Keratinocyte (primary cell): ENCODE measurements at places on chromosomes 3 and 15. TPM values are rescaled to one million over a fixed set of nuclear protein-coding genes. Genes with fewer than 3 reads are reported as not detected.
A peak's percentile ranks its signal among the peaks of the same experiment; 100 is the strongest.

DNA sequence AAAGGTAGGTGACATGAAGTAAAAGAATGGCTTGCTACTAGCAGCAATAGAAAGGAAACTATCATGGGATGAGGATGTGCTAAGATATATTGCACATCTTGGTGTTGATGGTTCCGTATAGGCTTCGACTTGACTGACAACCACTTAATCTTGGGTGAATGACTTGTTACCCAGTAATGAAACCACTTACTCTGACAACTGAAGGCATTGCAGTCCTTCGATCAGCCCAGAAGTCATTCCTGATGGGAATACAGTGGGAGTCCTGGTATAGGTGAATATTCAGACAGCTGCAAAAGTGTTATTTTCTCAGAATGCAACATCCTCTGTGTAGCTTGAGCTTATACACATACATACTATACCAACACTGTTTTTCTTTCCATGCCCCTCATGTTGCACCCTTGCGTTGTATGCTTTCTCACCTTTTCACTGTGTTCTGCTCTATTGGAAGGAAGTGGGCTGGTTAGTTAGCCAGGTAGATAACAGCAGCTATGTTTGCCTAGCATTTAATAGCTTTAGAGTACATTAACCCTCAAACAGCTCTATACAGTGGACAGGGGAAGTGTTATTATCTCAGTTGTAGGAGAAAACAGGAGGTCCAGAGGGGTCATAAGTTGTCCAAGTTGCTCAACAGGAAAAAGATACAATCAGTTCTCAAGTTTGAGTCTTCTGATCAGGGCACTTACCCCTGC is 376.5 kb downstream of the MFSD1 start:
- H3K27ac ChIP-seq: no peak overlapping the region
- H3K4me1 ChIP-seq: no peaks in the 10 kb centered on the region
- no peaks in the 10 kb centered on the region for H3K27me3 ChIP-seq
- H3K36me3 ChIP-seq: no peaks in the 10 kb centered on the region
- no peak for DNase-seq

DNA sequence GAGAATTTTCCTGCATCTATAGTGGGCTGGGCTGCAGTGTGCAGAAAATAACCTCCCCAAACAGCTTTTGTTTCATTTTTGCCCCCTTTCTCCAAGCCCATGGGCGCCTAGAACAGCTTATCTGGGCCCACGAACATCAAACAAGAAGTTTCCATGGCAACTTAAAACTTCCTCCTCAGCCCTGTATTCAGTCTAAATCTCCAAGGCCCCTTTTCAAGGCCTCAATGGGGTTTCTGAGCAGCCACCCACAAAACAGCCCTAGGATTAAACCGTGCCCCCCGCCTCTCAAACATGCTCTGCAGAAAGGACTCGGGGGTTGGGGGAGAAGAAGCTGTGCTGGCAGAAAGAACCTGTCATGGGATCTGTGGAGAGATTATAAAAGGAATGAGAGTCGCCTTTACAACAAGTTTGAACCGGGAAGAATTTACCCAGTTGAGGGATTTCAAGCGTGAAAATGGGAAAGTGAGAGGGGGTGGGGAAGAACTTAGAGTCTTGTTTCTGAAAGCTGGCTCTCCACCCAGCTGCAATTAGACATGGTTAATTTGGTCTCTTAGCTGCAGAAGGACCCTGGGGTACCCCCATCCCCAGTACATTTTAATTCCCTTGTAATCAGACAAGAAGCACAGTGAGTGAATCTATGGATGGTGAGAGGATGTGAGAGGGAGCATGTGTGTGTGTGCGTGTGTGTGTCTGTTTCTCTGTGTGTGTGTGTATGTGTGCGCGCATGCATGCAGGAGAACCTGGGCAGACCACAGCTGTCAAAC is 4.3 kb upstream of the FAM107A start:
- no peak overlapping the region for H3K4me3 ChIP-seq
- no peaks in the 10 kb centered on the region for H3K36me3 ChIP-seq
- peaks cover 36% of the 10 kb centered on the region for H3K27me3 ChIP-seq
- no peak for DNase-seq
- no peak overlapping the region for H3K27ac ChIP-seq
- peaks cover 10% of the 10 kb centered on the region for H3K4me1 ChIP-seq

- H3K27me3 ChIP-seq: no peaks in the 10 kb centered on the region
- H3K27ac ChIP-seq: no peak overlapping the region
- DNase-seq: no peak
- no peaks in the 10 kb centered on the region for H3K36me3 ChIP-seq
- no peak overlapping the region for H3K4me3 ChIP-seq
- H3K4me1 ChIP-seq: peaks cover 6% of the 10 kb centered on the region
Observed at GRCh38 chr3:108602249-108602934, 12.9 kb downstream of the DZIP3 start.

DNA sequence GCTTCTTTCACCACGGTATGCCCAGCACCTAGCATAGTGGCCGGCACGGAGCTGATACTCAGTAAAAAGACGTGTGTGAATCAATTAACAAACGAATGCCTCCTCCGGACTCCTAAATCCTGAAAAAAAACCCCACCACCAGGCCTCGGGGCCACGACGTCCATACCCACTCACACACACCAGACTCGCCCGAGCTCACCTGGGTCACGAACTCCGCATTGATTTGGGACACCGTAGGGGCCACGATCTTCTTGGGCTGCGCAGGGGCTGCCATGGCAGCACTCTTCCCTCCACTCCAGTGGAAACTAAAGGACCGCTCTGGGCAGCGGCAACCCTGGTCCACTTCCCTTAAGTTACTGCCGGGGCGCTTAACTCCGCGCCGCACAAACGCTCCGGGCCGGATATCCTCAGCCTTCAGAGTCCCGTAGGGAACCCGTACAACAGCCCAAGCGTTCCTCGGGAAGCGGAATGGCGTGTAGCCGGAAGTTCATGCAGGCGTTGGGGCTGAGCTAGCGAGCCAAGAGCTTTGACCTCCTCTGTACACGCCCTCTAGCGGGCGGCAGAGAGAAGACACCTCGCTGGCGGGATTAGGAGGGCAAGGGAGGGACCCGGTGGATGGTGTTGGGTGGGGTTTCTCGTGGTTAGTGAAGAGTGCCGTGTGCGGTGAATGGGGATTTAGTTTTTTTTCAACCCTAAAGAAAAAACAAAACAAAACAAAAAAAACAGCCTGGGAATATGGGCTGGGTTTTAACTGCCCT is at the start of gene AQR:
Gene AQR (minus strand): TSS at position 403 of the 758 bp plus-strand sequence. CDS start 129 bp downstream, at position 274.
- peak; percentile 69 for DNase-seq
- peak within 1 kb of the TSS; percentile 91 for H3K4me3 ChIP-seq
- no peaks in the 10 kb centered on the region for H3K27me3 ChIP-seq
- H3K36me3 ChIP-seq: no peaks in the 10 kb centered on the region
- H3K27ac ChIP-seq: peak within 1 kb of the TSS; percentile 85

The CYP8B1 gene
- not detected in 3 replicates for polyA plus RNA-seq
